COR-L47 (cell line): ENCODE measurements at places on chromosomes 6 and 20.
A peak's percentile ranks its signal among the peaks of the same experiment; 100 is the strongest.

DNA sequence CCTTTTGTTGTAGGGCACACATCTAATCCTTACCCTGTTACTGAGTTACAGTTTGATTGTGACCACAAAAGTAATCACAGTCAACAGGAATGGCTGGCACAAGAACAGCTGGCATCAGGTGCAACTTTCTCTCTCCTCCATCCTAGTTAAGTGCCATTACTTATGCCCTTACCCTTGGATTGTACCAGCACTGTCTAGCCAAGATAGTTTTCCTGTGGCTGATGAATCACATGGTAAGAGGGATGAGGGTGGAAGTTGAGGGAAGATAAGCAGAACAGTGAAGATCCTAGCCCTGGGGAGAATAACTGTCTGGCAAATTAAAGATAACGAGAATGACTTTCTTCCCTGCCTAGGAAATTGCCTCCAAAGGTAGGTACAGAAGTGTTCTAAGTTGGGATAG, 42.0 kb downstream of the RNF217 start:
- DNase-seq, result no peak

GRCh38 chr6:31479933-31480535, 17.9 kb upstream of the MICB start:
- peak; percentile 18 for DNase-seq

- DNase-seq, result no peak
These were observed 106.6 kb upstream of the LRFN2 start for GRCh38 chr6:40693768-40694167.

DNA sequence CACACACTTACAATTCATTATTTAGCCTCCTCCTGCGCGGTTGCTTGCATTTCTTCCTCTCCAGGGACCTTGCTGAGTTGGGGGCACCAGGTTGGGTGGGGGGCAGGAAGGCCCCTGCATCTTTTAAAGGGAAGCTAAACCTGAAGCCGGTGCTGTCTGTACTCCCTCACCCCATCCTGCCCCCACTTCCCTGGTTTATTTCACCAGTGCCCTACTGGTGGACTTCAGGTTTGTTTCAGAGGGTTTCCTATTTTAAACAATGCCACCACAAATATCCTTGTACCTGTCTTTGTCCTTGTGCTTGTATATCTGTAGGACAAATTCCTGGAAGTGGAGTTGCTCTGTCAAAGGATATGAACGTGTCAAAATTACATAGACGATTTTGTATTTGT, 21.0 kb downstream of the PTK7 start:
- no peak for DNase-seq

- DNase-seq, result no peak
These were observed 91.7 kb downstream of the DACT2 start for GRCh38 chr6:168227840-168228239.

DNA sequence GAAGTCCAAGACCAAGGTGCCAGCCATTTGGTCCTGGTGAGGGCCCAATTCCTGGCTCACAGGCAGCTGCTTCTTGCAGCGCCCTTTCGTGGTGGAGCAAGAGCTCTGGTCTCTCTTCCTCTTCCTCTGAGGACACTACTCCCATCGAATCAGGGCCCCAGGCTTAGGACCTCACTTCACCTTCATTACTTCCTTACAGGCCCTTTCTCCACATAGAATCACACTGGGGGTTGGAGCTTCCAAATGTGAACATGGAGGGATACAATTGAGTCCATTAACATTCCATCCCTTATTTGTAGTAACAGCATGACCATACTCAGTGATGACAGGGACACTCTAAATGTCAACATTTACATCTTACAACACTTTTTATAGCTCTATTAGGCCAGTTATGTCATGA, 2.3 kb downstream of the RAMACL start:
- no peak for DNase-seq

GRCh38 chr20:3039426-3039825, 4.0 kb upstream of the GNRH2 start:
- DNase-seq, result no peak

DNA sequence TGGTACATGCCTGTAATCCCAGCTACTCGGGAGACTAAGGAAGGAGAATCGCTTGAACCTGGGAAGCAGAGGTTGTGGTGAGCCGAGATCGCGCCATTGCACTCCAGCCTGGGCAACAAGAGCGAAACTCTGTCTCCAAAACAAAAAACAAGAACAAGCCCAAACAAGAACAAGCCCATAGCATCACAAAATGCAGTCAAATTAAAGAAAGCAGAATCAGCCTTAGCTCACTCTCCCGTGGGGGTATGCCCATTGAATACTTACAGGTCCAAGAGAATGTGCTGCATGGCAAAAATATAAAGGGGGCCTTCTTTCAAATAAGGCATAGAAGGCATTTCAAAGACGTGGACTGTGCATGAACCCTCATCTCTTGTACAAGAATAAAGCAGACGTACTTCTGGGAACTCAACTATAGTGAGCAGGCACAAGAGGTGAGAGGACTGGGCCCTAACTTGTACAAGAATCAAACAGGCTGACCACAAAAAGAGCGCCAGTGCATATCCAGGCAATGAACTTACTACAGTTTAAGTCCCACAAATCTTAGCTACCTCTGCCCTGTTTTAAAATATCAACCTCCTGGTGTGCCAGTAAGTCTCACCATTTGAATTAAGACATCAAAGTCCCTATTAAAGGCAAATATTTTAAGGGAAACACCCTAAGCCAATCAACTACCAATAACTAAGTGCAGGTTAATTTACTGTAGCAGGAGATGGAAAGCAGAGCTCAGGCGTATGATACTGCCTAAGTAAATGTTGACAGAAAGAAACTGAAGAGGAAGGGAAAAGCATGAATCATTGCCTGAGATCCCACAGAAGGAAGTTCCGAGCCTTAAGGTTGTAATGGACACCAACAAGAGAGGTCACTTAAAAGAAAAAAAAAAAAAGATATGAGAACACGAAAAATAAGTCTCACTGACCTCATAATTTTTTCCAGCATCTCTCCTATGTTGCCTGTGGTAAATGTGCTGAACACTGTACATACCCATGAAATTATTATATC, 37.4 kb downstream of the TOMM6 start:
- DNase-seq, result no peak

DNA sequence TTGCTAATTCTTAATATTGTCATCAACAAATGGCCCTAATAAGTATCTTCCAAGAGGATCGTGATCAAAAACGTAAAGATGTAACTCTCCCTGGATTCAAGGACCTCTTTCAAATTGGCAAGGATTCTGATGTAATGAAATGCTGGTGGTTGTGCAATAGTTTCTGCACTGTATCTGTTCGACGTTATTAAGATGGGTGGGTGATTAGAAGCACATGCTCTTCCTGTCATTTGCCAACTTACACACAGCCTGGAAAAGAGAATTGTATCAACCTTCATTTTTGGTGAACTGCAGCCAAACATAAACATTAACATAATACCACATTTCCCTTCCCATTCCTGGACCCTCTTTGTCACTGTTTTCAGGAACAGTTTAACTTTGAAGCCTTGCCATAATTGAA, 9.8 kb downstream of the FOXQ1 start:
- DNase-seq, result no peak

DNA sequence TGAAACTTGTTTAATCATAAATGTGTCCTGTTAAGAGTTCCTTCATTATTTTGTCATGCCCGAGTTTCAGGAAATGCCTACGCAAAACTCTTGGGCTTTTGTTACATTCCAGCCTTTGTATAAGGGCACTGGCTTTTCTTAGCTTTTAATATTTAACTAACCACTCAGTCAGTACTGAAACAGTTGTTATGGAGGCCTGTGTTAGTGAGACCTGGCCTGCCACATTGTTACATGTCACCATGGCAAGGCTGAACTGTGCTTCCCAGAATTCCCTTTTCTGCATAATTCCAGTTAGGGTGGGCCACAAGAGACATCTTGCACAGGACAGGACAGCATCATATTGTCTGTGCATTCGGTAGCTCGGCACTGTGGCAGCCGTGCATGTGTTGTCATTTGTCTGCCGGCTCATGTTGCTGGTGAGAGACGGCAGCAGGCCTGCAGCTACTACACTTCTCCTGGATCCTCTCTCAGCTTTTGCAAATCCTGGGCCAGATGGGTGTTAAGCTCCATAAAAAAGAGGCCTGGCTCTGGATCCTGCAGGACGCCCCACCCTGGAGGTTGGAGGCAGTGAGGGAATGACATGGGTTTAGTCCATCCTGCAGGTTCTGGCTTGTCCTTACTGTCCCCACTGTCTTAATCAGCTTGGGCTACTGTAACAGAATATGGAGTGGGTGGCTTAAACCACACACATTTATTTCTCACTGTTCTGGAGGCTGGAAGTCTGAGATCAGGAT, 128.8 kb upstream of the DTNBP1 start:
- DNase-seq, result no peak

DNA sequence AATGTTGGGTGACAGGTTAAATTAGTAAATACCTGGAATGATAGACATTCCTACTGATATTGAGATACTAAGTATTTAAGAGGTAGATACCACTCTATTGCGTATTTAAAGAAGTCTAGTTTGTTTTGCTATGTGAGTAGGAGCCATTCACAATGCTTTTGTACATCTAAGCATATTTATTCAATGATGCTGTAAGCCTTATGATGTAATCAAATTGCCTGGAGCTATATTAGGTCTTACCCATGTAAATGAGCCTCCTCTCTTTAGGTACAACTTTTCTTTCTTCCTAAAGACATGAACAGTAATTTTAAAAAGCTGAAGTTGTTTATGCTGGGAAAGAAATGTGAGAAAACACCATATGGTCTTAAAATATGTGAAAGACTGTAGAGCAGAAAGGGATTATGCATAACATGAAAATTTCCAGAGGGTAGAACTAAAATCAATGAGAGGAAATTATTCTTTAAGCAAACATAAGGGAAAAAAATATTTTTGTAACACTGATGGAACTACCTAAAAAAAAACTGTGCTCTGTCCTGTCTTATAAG, 526.7 kb downstream of the EPHA7 start:
- DNase-seq, result no peak

GRCh38 chr6:61909486-61909885, 376.5 kb downstream of the KHDRBS2 start:
- peak; percentile 9 for DNase-seq

DNA sequence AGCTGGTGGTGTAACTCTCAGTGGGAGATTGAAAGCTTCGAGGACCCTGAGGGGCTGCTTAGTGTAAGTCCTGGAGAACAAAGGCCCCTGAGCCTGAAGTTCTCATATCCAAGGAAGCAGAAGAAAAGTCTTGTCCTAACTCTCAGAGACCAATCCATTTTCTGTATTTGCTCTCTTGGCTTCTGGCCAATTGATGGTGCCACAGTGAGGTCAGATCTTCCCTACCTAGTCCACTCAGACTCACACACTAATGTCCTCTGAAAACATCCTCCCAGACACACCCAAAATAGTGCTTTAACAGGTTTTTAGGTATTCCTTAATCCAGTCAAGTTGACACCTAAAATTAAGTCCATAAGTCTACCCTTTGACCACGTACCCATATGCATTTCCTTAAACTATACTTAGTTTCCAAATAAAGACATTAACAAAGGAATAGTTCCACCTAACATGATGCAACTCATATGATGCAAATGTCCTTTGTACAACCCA, 29.4 kb downstream of the ZNF292 start:
- no peak for DNase-seq

- no peak for DNase-seq
These were observed 6.6 kb upstream of the SAMHD1 start for GRCh38 chr20:36957875-36958667.

DNA sequence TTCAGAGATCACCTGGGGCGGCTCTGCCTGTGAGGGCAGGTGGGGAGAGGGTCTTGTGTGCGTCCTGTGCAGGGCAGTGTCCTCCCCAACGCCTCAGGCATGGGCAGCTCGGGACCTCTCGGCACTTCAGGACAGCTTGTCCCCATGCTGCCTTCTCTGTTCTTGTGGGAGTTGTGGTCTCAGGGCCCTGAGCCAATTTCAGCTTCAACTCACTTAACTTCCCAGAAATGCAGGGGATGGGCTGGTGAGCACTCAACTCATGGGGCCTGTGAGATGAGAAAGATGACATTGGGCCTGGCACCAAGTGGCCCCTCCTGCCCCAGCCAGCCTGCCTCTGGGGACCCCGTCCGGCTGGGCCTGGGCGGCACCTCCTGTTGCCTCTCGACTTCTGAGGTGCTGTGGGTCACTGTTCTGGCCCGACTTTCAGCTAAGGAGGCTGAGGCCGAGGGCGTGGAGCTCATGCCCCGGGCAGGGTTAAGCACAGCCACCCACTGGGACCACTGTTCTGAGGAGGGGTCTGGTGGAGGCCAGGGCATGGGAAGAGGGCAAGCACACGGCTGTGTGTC, 6.7 kb downstream of the RGS19 start:
- DNase-seq, result no peak

GRCh38 chr6:163793011-163793983, 378.8 kb downstream of the QKI start:
- DNase-seq, result no peak

DNA sequence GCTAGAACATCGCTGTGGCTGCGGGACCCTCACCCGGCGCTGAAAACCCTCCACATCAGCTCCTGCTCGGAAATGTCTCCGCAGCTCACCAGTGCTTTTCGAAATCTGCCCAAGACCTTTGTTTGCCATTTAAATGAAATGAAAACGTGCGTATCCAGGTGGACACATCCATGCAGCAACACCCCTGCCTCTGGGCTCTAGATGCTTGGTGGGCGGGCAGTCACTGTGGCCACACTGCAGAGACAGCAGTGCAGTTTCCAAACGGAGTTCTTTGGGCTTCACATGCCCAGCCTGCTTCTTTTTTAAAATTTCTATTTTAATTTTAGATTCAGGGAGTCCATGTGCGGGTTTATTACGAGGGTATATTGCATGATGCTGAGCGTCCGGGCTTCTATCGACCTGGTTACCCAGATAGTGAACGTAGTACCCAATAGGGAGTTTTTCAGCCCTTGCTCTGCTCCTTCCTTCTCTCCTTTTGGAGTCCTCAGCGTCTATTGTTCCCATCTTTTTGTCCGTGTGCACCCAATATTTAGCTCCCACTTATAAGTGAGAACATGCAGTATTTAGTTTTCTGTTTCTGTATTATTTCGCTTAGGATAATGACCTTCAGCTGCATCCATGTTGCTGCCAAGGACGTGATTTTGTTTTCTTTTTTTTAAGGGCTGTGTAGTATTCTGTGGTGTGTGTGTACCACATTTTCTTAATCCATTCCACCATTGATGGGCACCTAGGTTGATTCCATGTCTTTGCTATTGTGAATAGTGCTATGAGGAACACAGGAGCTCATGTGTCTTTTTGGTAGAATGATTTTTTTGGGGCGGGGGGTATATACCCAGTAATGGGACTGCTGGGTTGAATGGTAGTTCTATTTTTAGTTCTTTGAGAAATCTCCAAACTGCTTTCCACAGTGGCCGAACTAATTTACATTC, 4.8 kb upstream of the TUBB2B start:
- DNase-seq, result peak; percentile 33

DNA sequence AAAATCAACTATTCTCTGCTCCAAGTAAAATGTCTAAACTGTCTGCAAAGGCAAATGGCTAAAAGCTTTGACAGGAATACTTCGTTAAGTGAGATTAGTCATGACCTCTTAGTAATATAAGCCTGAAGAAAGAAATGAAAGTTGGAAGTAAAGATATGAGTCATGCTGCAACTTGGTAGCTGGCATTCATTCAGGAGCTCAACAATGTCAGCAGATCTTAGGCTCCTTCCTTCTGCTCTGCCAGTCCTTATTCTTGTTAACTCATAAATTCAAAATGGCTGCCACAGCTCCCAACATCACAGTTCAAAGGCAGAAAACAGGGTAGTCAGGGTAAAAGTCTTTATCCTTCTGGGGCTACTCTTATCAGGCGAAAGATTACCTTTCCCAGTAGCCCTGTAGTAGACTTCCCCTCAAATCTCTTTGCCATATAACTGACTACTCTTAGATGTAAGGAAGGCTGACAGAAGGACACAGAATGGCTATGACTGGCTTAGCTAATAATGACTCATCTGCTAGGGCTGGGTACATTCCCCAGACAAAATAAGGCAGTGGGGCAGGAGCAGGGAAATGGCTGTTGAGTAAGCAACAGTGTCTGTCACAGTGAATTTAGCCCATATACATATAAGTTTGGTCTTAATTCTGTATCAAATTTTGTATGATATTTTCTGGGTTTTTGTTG, 24.4 kb upstream of the C6orf62 start:
- no peak for DNase-seq
